HS-5 (cell line): ENCODE measurements at places on chromosomes 2 and 18.

GRCh38 chr2:98514879-98515249 lies 70.2 kb downstream of the INPP4A start:
- no peak for DNase-seq

DNA sequence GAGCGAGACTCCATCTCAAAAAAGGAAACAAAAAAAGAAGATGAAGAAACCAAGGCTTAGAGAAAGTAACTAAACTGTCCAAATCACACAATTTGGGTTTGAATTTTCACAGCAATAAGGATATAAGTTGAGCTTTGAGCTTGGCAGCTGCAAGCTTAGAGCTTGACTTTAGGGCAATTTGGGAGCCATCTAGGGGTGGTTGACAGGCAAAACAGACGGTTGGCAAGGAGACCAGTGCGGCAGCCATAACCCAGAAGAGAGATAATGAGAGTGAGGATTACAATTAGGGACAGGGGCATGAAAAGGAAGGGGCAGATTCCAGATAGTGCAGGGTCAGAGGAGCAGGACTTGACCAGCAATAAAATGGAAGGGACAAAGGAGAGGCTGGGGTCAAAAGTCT lies 382.2 kb upstream of the HNRNPA3 start:
- no peak for DNase-seq

DNA sequence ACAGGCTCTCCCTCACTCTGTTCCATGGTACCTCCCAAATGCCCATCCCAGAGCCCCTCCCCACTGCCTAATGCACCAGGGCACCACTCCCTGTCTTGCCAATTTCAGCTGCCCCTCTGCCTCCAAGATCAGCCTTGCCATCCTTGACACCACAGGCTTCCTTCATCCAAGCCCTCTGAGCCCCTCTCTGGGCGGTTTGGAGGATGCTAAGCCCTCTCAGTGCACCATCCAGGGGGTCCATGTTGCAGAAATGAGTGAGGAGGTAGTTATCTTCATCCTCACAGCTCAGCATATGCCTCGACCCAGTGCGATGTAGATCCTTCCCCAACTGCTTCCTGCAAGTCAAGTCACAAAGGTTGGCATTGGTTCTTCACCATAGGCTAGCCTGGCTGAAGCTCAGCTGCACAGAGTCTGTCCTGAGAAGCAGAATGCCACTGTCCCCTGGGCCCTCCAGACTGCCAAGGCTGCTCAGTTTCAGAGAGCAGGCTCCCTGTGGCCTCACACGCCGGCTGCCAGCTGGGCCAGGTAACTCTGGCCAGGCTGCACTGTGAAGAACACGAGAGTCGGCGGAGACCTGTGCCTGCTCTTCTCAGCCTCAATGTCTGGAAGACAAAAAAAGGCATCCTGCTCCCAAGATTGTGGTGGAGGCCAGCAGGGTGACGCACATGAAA lies 9.9 kb upstream of the MAP3K2 start:
- no peak for DNase-seq

DNA sequence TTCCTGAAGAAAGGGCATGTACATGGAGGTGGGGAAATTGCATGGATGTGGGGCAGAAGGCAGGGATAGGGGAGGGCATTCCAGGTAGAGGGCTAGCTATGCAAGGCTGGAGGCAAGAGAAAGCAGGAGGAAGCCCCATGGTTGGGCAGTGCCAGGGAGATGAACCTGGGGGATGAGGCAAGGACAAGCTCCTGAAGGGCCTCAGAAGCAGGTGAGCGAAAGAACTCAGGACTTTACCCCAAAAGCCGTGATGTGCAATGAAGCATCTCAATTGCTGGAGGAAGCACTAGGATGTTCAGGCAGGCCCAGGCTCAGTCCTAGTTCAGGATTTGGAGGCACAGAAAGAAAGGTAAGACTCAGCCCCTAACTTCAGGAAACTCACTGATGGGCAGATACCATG lies 117.0 kb upstream of the EPAS1 start:
- no peak for DNase-seq

- no peak for DNase-seq
Observed at GRCh38 chr2:39128919-39129391, 8.1 kb upstream of the SOS1 start.

GRCh38 chr2:85215448-85216401 lies 82.5 kb downstream of the TCF7L1 start:
- DNase-seq, result no peak

GRCh38 chr2:84918430-84918829 lies 13.0 kb downstream of the TMSB10 start:
- DNase-seq, result no peak

DNA sequence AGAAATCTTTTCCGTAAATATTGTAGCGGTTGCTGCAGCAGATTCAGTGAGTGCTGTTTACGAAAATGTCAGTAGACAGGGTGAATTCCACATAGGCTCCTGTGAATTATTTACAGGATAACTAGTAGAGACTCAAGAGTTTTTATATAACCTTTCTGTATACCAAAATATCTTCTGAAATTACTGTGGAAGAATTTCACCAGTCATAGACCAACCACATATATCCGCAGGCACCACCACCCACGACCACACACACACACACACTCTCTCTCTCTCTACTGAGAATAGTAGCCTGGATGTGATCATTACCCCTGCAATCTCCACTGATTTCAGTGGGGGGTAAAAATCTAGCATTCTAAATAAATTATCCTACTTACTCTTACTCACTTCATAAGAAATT lies 341.8 kb downstream of the RBM43 start:
- DNase-seq, result no peak

DNA sequence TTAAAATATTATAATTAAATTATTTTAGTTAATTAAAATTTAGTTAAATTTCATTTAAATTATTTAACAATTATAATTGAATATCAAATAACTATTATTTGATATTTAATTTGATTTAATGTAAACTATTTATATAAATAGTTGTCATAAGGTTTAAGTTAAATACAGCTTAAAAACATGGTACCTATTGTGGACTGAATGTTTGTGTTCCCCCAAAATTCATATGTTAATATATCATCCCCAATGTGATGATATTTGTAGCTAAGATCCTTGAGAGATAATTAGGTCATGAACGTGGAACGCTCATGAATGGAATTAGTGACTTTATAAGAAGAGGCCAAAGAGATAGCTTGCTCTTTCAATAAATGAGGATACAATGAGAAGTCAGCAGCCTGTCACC lies 505.7 kb upstream of the LRATD1 start:
- DNase-seq, result no peak

- DNase-seq, result no peak
Observed at GRCh38 chr2:130806370-130806769, 30.3 kb upstream of the ARHGEF4 start.

DNA sequence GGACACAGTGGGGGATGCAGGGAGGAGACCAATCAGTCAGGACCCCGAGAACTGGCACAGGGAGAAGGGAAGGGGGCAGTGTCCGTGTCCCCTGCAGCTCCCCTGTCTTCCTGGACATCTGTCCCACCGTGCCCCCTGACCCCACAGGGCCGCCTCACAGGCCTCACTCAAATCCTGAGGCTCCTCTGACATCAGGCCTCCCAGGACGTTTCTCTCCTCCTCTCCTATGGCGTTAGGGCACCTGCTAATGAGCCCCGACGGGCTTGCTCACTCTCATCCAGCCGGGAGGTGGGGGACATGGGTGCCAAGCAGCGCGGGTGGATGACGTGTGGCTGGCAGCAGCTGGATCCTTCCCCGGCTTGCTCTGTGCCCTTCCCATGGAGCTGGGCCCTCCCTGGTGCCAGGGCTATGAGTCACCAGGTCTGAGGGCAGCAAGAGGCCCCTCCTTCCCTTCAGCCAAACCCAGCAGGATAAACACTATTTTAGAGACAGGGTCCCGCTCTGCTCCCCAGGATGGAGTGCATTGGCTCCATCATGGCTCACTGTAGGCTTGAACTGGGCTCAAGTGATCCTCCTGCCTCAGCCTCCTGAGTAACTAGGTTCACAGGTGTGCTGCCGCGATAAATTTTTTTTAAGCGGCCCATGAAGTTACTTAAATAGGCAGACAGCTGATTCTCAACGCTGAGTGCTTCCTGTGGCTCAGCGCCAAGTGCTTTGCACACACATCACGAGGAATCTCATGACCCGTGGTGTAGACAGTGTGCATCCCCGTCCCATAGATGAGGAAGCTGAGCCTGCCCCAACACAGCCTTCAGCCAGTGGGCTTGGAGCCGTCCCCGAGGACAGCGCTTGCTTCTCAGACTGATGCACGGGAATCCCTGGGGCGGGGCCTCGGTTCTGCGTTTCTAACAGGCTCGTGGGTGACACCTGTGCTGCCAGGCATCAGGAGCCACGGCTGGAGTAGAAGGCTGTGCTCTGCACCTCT lies 64.5 kb upstream of the HDAC4 start:
- DNase-seq, result no peak

GRCh38 chr2:218155953-218156479 lies 10.7 kb downstream of the CXCR1 start:
- no peak for DNase-seq

GRCh38 chr2:191023235-191023679 lies 9.3 kb upstream of the STAT1 start:
- DNase-seq, result no peak

- DNase-seq, result no peak
Observed at GRCh38 chr2:241068136-241068941, 33.7 kb downstream of the MTERF4 start.

DNA sequence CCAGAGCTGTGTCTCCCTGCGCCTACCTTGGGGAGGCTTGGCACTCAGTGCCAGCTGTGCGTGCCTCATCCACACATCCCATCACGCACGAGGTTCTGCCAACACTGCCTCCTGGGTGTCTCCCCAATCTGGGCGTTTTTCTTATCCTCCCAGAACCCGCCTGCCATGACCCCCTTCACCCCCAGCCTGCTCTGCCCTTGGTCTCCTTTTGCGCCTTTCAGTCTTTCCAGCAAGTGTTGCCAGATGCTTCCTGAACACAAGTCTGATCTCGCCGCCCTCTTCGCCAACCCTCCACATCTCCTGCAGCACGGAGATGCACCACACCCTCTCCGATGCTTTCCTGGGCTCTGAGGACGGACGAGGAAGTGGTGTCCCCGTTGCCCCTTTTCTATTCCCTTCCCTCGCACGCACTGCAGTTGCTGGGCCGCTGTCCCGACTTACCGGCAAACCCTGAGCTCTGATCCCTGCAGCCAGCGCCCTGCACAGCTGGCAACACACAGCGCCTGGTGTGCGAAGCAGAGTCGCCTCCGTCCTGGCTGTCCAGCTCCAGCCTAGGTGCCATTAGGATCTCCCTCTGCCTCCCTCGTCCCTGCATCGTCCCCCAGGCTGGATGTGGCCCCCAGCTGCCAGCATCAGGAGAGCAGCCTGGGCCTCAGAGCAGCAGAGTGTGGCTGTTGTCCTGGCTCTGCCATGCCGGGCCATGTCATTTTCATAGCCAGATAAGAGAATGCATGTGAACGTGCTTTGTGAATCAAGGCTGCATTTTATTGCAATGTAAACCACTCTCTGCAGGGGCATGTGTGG lies 22.6 kb upstream of the ALLC start:
- DNase-seq, result no peak

DNA sequence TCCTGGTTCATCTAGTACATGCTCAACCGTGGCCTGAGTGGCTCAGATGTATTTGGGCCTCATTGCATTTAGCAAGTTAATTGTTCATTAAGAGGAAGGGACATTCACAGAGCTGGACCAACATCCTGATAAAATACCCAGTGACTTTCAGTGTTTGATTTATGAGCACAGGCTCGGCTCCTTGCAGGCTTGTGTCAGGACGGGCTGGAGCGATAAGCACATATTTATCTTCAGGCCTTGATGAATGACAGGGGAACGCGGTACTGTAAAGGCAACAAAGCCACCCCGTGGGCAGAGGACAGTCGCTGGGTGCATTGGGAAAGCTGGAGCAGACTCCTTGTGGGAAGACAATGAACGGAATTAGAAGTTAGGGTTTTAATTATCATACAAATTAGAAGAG lies 548.6 kb upstream of the HS6ST1 start:
- no peak for DNase-seq

GRCh38 chr2:74414881-74415761 lies 6.3 kb downstream of the C2orf81 start:
- no peak for DNase-seq
